Skeletal muscle cell (primary cell): ENCODE measurements at places on chromosomes 5 and 9.
A peak's percentile ranks its signal among the peaks of the same experiment; 100 is the strongest.

DNA sequence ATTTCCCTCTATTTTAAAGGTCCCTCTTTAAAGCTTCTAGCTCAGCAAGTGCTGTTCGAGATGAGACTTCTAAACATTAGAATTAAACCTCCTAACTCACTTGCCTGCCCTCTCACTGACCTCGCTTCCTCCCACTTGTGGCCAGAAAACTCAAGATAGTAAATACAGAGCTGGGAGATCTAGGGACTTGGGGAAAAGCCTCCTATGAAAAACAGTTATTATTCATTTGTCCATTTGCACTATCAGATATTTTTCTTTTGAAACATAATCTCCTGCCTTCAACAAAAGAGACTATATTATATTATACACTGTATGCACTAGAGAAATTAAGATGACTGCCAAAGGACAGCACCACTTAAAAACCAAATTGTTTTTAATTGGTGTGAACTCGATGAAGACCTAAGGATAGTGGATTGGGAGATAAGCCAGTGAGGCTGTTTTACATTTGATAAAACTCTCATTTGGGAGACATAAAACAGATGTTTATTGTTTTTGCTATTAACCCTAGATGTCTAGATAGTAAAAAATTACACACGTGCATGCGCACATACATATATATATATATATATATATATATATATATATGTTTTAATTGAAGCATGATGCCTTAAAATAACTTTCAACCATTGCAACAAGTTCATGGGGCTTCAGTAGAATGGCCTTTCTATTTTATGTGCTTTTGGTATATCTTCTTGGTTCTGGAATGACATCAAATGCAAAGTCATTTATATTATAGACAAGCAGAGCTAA, 229.4 kb downstream of the ADAMTSL1 start:
- no peak for DNase-seq

- no peak for DNase-seq
Measured at GRCh38 chr9:76616780-76617179, 147.5 kb upstream of the PCA3 start.

DNA sequence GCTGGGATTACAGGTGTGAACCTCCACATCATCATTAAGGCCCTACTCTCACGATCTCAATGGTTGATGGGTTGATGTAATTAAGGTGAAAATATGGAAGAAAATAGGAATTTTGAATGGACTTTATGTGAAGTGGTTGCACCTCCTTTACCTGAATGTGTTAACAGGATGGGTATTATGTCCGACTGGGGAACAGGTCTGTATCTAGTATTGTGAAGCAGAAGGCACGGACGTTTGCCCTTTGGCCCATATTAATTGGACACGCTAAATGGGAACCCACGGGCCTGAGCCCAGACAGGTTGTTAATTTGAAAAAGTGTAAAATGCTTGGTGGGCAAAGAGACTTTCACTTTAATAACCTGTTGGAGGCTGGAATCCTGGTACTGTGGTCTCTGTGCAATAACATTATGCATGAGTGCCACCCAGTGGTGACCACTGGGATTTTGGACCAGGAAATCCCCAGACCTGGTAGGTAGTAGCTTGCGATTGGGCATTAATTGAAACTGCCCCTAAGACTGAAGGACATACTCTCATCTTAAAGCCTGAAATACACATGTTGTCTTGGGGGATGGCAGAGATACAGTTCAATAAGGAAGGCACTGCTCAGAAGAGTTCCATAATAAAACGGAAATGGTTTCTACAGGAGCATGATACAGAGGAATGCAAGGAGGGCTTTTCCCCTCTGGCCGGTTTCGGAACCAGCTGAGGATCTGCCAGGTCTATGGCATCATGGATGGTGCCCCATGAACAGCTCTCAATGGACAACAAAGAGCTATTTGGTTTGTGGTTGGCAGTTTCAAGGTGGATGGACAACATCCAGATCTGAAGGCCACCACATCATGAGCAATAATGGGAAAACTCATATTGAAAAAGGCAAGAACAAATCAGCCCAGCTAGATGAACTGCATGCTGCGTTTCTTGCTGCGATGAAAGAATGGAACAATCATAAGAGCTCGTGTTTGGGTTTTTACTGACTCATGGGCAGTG, 26.2 kb upstream of the BICD2 start:
- DNase-seq = peak; percentile 25

- no peak for DNase-seq
Measured at GRCh38 chr5:140631831-140632365, 1.1 kb downstream of the CD14 start.

DNA sequence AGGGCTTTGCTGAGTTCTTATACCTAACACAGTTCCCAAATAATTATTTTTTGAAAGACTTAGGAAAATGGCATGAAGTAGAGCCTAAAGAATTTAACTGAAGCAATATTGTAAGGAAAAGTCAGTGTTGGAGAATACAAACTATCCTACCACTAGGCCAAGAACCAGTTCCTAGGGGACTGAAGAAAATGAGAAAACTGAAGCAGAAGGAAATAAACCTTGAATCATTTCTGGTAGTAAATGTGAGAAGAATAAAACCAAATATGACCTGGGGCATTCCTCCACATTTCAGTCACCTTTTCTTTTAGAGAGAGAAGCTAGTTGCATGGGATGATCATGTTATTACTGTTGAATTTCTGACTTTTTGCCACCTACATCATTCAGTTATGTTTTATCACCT, 1393.9 kb upstream of the C9orf72 start:
- peak; percentile 13 for DNase-seq

DNA sequence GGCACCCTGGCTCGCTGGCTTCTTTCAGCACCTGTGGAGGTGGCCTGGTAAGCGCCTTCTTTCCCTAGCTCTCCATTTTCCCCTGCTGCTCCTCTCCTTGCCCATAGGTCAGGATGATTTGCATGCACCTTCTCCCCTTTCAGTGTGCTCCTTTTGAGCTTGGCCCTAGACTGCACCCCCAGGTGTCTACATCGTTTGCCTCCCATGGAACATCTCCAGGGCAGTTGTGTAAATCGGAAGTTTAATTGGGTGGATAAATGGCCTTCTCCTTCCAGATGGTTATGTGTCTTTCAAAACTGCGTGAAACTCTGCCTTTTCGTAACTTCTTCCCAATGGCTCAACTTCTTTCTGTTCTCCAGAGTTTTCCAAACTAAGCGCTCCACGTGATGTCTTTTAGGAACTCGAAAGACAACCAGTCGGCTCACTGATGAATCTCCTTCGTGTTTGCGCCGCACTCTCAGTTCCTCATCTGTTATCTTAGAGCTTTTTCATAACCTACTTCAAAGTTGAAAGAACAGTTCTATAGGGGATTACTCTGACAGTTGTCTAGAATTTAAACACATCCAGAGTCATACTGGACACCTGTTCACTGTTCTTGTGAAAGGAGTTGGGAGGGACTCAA, 1.7 kb downstream of the ADAMTS19 start:
- no peak for DNase-seq

DNA sequence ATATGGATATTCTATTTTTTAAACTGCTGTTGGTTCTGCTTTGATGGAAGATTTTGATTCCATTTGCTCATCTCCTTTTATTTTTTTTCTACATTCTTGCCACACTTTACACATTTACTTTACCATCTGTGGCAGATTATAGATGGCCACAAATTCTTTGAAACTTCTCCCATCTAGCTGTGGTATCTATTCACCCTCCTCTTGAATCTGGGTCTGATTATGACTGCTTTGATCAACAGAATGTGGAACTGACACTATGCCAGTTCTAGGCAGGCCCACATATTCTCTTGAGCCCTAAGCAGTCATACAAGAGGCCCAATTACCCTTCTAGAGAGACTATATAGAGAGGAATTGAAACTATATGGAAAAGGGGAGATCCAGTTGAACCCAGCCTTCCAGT, 439.0 kb upstream of the PTGER4 start:
- no peak for DNase-seq

DNA sequence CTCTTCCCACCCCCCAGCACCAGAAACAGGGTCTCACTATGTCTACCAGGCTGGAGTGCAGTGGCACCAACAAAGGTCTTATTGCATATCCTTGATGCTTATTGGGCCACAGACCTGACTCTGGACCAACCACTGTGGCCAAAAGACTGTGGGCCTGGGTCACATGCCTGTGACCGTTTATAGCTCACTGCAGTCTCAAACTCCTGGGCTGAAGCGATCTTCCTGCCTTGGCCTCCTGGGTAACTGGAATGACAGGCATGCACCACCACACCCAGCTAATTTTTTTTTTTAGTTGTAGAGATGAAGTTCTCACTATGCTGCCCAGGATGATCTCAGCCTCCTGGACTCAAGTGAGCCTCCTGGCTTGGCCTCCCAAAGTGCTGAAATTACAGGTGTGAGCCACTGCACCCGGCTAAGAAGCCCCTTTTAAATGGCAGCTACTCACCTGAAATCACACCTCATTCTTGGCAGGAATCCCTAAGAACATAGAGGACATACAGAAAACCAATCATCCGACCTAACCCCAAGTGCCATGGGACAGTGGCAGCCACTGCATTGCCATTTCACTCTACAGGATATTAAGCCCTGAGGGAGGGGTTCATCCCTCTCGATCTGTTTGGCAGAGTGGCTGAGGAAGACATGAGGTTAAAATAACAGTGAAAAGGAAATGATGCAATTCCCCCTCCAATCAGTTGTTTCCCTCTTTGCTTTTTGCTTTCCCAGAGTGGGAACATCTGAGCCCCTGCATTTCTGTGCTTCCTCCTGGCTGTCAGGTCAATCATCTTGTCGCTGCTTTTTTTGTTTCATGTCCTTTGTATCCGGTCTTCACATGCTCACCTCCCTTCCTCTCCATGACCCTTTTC, 74.6 kb downstream of the LRRC70 start:
- no peak for DNase-seq

DNA sequence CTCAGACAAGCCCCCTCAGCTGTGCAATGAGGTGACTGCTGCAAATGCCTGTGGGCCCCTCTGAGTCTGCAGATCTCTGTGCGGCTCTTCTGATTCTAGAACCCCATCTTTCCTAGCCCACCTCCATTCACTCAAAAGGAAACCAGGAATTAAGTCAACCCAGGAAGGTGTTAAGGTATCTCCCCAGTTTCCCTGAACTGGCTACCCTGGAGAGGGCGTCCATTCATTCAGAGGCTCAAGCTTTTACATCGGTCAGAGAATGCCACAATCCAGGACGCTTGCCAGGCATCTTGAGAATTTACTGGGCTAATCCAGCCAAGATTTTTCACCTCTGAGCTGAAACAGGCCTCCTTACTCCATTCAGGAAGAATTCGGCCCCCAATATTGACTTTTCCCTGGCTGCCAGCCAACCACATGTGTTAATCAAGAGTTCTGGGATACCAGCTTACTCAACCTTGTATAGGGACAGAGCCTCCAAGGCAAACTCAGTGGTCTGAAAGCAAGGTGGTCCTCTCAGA, 889 bp upstream of the ADAMTS12 start:
- DNase-seq = peak; percentile 94

GRCh38 chr5:39566891-39567290, 142.1 kb upstream of the DAB2 start:
- no peak for DNase-seq

DNA sequence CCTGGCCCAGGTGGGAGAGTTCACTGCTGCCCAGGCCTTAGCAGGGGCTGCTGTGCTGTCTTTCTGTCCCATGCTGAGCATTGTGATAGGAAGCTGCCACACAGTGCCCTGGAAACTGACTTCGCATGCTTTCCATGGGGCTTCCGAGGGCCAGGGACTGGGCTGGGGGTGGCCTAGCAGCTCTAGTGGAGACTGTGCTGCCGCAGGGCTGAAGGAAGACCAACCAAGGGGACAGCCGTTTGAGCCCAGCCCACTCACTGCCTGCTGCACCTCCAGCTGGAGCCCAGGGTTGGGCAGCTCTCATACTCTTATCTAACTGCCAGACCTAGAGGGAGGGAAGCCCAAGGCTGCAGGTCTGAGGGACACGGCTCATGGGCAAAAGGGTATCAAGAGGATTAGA, 79.2 kb downstream of the RGS3 start:
- DNase-seq = no peak

GRCh38 chr5:179345183-179345432, 153 bp downstream of the ADAMTS2 start:
- DNase-seq = no peak

- no peak for DNase-seq
Measured at GRCh38 chr5:40503439-40503838, 176.3 kb upstream of the PTGER4 start.
